ENCODE measurements at places on chromosomes 6 and 20. TPM values are rescaled to one million over a fixed set of nuclear protein-coding genes. Genes with fewer than 3 reads are reported as not detected.

GRCh38 chr6:148231572-148231971 lies 111.1 kb upstream of the SASH1 start:
- peak; percentile 44 for DNase-seq
- H3K27me3 ChIP-seq: no peaks in the 10 kb centered on the region
- H3K4me3 ChIP-seq: no peak overlapping the region
- no peak overlapping the region for H3K27ac ChIP-seq
- H3K4me1 ChIP-seq: peaks cover 29% of the 10 kb centered on the region

- H3K36me3 ChIP-seq: no peaks in the 10 kb centered on the region
- peaks cover 49% of the 10 kb centered on the region for H3K4me1 ChIP-seq
- H3K4me3 ChIP-seq: no peak overlapping the region
- H3K27me3 ChIP-seq: no peaks in the 10 kb centered on the region
These were observed 8.3 kb downstream of the NHSL1 start for GRCh38 chr6:138491017-138491416.

- H3K4me1 ChIP-seq: peaks cover 11% of the 10 kb centered on the region
- peaks cover 62% of the 10 kb centered on the region for H3K27me3 ChIP-seq
- no peaks in the 10 kb centered on the region for H3K36me3 ChIP-seq
- no peak overlapping the region for H3K4me3 ChIP-seq
- H3K27ac ChIP-seq: no peak overlapping the region
These were observed 34.7 kb upstream of the SLCO4A1 start for GRCh38 chr20:62607366-62608217.

GRCh38 chr20:61832181-61832580 lies 233.5 kb downstream of the TAF4 start:
- H3K36me3 ChIP-seq: no peaks in the 10 kb centered on the region
- no peaks in the 10 kb centered on the region for H3K4me1 ChIP-seq
- H3K27ac ChIP-seq: no peak overlapping the region
- H3K4me3 ChIP-seq: no peak overlapping the region
- no peak for DNase-seq

- no peak overlapping the region for H3K27ac ChIP-seq
- no peak for DNase-seq
- H3K4me1 ChIP-seq: no peaks in the 10 kb centered on the region
- H3K27me3 ChIP-seq: no peaks in the 10 kb centered on the region
- no peak overlapping the region for H3K4me3 ChIP-seq
These were observed 84.3 kb upstream of the ESR1 start for GRCh38 chr6:151723152-151723551.

DNA sequence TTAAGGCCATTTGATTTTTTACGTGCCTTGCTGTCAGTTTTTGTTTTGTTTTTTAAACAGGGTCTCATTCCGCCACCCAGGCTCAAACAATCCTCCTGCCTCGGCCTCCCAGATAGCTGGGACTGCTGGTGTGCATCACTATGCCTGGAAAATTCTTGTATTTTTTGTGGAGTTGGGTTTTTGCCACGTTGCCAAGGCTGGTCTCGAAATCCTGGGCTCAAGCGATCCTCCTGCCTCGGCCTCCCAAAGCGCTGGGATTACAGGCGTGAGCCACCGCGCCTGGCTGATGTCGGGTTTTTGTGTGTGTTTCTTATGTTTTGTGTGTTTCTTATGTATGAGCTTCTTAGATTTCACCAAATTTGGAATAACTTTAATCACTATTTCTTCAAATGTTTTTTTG lies 104.8 kb downstream of the TAF4 start:
- DNase-seq: no peak
- H3K36me3 ChIP-seq: no peaks in the 10 kb centered on the region
- H3K27ac ChIP-seq: no peak overlapping the region
- H3K27me3 ChIP-seq: peaks cover 22% of the 10 kb centered on the region
- no peaks in the 10 kb centered on the region for H3K4me1 ChIP-seq

DNA sequence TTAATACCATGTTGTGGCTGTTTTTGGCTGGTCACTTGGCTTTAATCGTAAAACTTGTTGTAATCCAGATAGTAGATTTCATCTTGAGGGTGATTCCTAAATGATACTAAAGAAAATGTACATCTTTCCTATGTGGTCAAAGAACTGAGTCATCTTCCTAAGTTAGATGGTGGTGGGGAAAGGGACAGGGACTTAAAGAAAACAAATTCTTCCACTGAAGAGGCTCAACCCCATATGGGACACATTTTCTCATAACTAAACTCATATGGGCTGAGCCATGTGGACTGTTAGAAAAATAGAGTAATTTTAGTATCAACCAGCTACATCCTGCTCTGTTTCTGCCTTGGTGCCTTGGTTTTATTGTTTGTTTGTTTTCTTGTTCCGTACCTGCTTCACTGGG lies 155.8 kb downstream of the TSHZ2 start:
- no peak overlapping the region for H3K4me3 ChIP-seq
- DNase-seq: no peak
- no peak overlapping the region for H3K27ac ChIP-seq
- no peaks in the 10 kb centered on the region for H3K27me3 ChIP-seq

DNA sequence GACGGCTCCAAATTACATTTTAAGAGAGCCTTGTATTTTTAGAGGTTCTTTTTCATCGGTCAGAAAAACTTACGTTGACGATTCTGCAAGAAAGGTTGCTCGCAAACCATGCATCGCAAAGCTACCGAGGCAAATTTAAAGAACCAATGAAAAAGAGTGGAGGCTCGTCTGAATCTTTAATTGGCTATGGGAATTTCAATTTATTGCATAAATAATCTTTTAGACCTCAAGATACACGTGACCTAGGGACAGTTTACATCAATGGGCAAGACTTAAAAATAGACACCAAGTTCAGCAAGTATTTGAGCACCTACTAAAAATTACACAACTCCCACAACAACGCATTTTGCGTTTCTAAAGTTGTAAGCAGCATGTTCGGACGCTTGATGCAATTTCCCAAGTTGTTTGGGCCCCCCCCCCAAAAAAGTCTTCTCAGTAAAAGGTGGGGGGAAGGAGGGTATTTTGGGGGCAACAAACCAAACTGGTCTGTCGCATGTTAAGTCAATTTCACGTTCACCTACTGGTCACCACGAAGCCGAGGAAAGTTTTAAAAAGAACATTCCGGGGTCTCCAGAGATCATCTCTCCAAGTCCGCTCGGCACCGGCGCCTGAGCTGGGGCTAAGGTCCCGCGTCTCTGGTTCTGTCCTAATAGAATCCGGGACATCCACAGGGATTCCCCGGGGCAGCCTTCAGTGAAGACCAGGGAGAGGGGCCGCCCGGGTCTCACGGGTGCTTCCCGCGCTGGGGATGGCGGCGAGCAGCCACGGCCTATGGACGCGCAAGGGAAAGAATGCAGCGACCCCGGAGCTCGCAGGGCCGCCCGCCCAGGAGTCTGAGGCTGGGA lies 851 bp downstream of the SNX5 start:
- H3K4me1 ChIP-seq: peaks cover 44% of the 10 kb centered on the region
- no peak for DNase-seq
- peaks cover 4% of the 10 kb centered on the region for H3K36me3 ChIP-seq
- H3K27ac ChIP-seq: peak overlapping the region; percentile 98
- peak overlapping the region; percentile 84 for H3K4me3 ChIP-seq

DNA sequence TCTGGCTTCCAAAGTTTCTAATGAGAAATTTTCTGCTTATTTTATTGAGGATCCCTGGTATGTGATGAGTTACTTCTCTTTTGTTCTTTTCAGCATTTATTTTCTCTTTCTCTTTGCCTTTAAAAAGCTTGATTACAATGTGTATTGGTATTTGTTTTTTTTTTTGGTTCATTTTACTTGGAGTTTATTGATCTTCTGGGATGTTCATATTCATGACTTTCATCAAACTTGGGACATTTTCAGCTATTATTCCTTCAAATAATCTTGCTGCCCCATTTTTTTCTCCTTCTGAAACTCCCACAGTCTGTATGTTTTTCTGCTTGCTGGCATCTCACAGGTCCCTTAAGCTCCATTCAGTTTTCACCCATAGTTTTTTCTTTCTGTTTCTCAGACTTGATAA lies 102.4 kb downstream of the PRDM13 start:
- DNase-seq: no peak
- H3K4me3 ChIP-seq: no peak overlapping the region
- H3K27me3 ChIP-seq: no peaks in the 10 kb centered on the region
- H3K36me3 ChIP-seq: no peaks in the 10 kb centered on the region
- H3K27ac ChIP-seq: no peak overlapping the region
- H3K4me1 ChIP-seq: no peaks in the 10 kb centered on the region

GRCh38 chr6:164108092-164108491 lies 693.6 kb downstream of the QKI start:
- H3K4me3 ChIP-seq: no peak overlapping the region
- no peaks in the 10 kb centered on the region for H3K36me3 ChIP-seq
- H3K4me1 ChIP-seq: peaks cover 7% of the 10 kb centered on the region
- no peak overlapping the region for H3K27ac ChIP-seq
- no peak for DNase-seq
- H3K27me3 ChIP-seq: no peaks in the 10 kb centered on the region

GRCh38 chr6:125773387-125774341 lies 17.1 kb upstream of the NCOA7 start:
- H3K27me3 ChIP-seq: peaks cover 3% of the 10 kb centered on the region
- H3K36me3 ChIP-seq: no peaks in the 10 kb centered on the region
- no peak overlapping the region for H3K4me3 ChIP-seq
- DNase-seq: no peak
- H3K4me1 ChIP-seq: no peaks in the 10 kb centered on the region
- H3K27ac ChIP-seq: no peak overlapping the region

DNA sequence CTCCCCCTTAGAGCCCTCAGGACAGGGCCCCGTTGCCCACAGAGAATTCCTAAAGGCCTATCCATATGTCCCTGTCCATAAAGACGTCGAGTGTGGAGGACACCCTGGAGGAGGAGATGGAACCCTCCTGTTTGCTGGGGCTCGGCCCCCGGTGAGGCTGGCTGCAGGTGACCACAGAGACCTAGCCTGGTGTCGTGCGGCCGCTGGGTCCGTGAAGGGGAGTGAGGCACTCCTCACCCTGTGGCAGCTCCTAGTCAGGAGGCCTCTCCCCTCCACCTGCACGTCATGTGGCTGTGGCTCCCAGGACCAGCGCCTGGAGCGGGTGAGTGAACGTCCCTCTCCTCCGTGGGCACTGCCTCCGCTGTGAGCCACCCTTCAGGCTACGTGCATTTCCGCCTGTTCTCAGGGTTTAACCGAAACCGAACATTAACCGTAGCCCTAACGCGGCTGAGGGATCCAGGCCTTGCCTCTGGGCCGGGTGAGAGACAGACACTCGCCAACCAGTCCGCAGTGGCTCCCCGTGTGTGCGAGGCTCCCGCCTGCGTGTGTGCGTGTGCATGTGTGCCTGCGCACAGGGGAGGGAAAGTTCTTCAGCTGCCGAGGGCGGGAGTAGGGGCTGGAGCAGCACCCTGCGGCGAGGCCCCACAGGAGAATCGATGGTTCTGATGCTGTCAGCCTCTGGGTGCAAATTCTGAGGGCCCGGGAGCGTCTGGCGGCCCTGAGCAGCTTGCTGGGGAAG lies 5.9 kb upstream of the TCEA2 start:
- DNase-seq: no peak
- H3K4me3 ChIP-seq: no peak overlapping the region
- no peaks in the 10 kb centered on the region for H3K27me3 ChIP-seq
- peaks cover 29% of the 10 kb centered on the region for H3K4me1 ChIP-seq
- H3K36me3 ChIP-seq: no peaks in the 10 kb centered on the region

The UBE2C gene
- 9.1 TPM for polyA plus RNA-seq

The BTBD3 gene
- polyA plus RNA-seq: 29.5 TPM

The DDX43 gene
- 0.15 TPM for polyA plus RNA-seq

The ANKRD66 gene
- not detected for polyA plus RNA-seq

All from keratinocyte (primary cell).